ENCODE measurements at places on chromosomes 4 and X. TPM values are rescaled to one million over a fixed set of nuclear protein-coding genes. Genes with fewer than 3 reads are reported as not detected.

The COX7B2 gene
- total RNA-seq = not detected

GRCh38 chrX:147901461-147902126, 10.1 kb upstream of the FMR1 start:
- no peak overlapping the region for H3K27ac ChIP-seq
- H3K36me3 ChIP-seq = no peaks in the 10 kb centered on the region
- no peak for DNase-seq
- no peak overlapping the region for H3K4me3 ChIP-seq

- no peak overlapping the region for H3K4me3 ChIP-seq
- no peaks in the 10 kb centered on the region for H3K36me3 ChIP-seq
- no peak for DNase-seq
- H3K27ac ChIP-seq = no peak overlapping the region
Measured at GRCh38 chr4:61500883-61501282, 300.8 kb downstream of the ADGRL3 start.

DNA sequence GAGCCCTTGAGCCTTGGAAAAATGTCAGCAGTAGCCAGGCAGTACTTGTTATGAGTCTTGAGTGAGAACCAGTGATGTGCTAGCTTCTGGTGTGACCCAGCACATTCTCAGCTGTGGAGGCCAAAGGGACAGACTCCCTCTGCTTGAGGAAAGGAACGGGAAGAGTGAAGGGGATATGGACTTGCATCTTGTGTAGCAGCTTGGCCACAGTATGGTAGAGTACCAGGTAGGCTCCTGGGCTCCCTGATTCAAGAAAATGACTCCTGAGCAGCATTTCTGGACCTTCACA, 1601.9 kb upstream of the ADGRL3 start:
- H3K4me3 ChIP-seq = no peak overlapping the region
- H3K27ac ChIP-seq = no peak overlapping the region
- no peaks in the 10 kb centered on the region for H3K36me3 ChIP-seq
- H3K4me1 ChIP-seq = no peaks in the 10 kb centered on the region
- DNase-seq = no peak
- no peaks in the 10 kb centered on the region for H3K27me3 ChIP-seq

- no peaks in the 10 kb centered on the region for H3K4me1 ChIP-seq
- no peak for DNase-seq
- H3K36me3 ChIP-seq = no peaks in the 10 kb centered on the region
- no peak overlapping the region for H3K27ac ChIP-seq
- no peaks in the 10 kb centered on the region for H3K27me3 ChIP-seq
- H3K4me3 ChIP-seq = no peak overlapping the region
Measured at GRCh38 chrX:149456476-149457245, 48.4 kb downstream of the IDS start.

- H3K27ac ChIP-seq = no peak overlapping the region
- no peaks in the 10 kb centered on the region for H3K36me3 ChIP-seq
- H3K4me1 ChIP-seq = no peaks in the 10 kb centered on the region
- H3K27me3 ChIP-seq = no peaks in the 10 kb centered on the region
Measured at GRCh38 chr4:35695421-35695820, 548.9 kb downstream of the ARAP2 start.

DNA sequence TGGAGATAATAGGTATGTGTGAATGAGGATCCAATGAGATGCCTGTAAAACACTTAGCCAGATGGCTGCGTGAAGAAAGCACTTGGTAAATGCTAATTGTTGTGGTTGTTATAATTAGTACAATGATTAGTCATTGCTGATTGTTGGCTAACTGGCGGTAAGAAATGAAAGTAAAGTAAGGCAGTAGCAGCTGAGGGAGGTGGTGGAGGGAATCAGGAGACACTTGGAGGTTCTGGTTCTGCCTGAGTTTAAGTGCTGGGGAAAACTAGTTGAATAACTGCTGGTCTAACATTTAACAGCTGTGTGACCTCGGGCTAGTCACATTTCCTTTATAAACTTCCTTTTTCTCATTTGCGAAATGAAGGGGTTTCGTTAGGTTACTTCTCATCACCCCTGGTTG, 30.9 kb downstream of the CD38 start:
- DNase-seq = no peak
- H3K36me3 ChIP-seq = no peaks in the 10 kb centered on the region
- H3K27ac ChIP-seq = no peak overlapping the region
- no peak overlapping the region for H3K4me3 ChIP-seq
- H3K4me1 ChIP-seq = no peaks in the 10 kb centered on the region
- H3K27me3 ChIP-seq = peaks cover 3% of the 10 kb centered on the region

DNA sequence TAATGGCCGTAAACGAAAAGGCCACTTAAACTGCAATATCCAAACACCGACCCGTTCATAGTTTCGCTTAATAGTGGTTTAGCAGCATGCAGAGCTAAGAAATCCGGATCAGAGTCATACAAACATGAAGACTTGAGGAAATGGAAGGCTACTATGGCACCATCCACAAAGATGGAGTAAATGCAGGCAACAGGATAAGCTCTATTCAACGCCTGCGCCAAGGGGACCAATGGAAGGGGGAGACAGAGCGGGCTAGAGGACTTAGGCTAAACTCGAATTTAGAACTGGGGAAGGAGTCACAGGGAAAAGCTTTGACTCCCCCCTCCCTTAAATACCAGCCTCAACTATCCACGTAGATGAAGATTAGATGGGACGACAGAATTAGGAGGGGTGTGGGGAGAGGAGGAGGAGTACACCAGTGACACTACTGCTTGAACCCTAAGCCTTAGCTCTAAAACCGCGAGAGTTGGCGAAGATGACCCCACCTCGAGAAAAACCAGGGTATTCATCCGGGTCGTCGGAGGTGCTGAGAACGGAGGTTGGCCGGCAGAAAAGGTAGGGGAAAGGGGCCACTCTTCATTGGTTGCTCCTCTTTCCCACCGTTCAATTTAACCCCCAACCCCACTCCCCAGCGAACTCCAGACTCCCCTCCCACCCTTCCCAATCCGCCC, 3.5 kb downstream of the HUWE1 start:
- H3K4me1 ChIP-seq = no peaks in the 10 kb centered on the region
- H3K27me3 ChIP-seq = no peaks in the 10 kb centered on the region
- H3K4me3 ChIP-seq = peak overlapping the region; percentile 67
- peak; percentile 52 for DNase-seq
- H3K27ac ChIP-seq = peak overlapping the region; percentile 86

DNA sequence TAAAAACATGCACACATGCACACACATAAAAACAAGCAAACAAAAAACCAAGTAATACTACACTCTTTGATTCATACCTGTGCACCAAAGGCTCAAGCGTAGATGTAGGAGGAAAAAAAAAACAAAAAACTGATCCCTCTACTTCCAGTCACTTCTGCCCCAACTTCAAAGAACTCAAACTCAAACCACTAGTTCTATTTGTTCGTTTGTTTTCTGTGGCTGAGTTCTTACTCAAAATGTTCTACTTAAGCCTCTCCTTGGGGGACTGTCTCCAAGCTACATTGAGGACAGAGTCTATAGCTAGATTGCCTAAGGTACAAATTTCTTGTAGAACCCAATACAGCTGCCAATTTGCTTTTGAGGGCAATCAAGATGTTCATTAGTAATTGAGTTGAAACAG, 171.0 kb upstream of the ATOH1 start:
- no peaks in the 10 kb centered on the region for H3K4me1 ChIP-seq

DNA sequence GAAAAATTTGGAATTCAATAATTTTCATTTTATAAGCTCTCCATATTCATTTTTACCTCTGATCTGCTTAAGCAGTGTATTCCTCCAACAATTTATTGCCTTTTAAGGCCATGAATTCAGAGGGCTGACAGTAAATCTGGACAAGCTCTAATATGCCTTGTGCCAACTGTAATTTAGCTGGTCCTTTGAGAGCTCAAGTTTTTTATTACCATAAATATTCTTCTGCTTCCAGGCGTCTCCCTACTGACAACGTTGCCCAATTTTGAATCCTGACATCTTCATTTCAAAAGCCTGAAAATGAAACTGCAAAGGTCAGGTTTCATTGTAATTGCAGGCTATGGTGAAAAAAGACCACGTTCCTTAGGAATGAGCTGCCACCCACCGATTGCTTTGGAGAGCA, 95.8 kb upstream of the GEMIN8 start:
- no peaks in the 10 kb centered on the region for H3K27me3 ChIP-seq
- DNase-seq = no peak
- no peak overlapping the region for H3K4me3 ChIP-seq
- no peaks in the 10 kb centered on the region for H3K36me3 ChIP-seq
